DMS79 (cell line): ENCODE measurements at places on chromosomes 2 and 18.

GRCh38 chr18:25244924-25245698 is 106.9 kb downstream of the ZNF521 start:
- no peak for DNase-seq

DNA sequence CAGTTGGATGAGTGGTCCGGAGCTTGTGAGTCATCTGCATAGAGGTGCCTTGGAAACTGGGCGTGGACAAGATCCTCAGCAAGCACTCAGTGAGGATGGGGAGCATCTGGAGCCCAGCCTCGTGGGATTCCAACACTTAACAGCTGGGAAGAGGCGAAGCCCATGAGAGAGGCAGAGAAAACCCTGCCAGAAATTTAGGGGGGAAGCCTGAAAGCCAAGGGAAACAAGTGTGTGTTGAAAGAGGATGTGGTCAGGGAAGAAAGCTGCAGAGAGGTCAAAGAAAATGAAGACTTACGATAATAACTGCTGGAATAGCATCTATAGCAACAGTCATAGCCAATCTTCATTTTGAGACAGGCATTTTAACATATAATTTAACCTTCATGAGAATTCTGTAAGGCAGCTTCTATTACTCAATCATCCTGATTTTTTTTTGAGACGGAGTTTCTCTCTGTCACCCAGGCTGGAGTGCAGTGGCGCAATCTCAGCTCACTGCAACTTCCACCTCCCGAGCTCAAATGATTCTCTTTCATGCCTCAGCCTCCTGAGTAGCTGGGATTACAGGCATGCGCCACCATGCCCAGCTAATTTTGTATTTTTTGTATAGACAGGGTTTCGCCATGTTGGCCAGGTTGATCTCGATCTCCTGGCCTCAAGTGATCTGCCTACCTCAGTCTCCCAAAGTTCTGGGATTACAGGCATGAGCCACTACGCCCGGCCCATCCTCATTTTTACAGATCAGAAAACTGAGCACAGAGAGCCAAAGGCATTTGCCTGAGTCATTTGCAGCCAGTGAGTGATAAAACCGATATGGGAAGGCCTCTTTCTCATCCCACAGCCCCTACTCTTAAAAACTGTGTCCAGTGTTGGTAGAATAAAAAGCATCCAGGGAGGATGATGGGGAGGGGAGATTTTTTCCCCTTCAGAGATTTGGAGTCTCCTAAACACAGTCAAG is 214.4 kb upstream of the EPAS1 start:
- DNase-seq = no peak

GRCh38 chr2:230878599-230879188 is 14.0 kb downstream of the ITM2C start:
- DNase-seq = no peak

- no peak for DNase-seq
Measured at GRCh38 chr2:239928391-239929350, 96.5 kb downstream of the NDUFA10 start.

- DNase-seq = no peak
Measured at GRCh38 chr2:220081171-220081570, 453.7 kb downstream of the SLC4A3 start.

DNA sequence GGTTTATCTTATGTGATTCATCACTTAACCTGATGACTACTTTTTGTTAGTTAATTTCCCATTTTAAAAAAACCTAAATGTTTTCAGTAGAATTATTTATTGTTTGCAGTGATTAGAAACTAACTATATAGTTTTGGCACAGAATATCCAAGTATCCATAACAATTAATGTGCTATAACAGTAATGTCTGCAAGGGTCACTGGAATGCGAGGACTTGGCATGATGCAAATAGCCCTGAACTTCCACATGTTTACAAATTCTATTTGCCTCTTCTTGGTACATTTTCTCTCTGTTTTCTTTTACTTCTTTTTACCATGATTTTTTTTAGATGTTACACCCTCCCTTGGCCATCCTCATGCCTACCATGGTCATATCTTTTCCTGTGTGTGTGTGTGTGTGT is 49.3 kb upstream of the GALNT3 start:
- DNase-seq = no peak

GRCh38 chr2:172864182-172864581 is 128.5 kb downstream of the RAPGEF4 start:
- DNase-seq = no peak

DNA sequence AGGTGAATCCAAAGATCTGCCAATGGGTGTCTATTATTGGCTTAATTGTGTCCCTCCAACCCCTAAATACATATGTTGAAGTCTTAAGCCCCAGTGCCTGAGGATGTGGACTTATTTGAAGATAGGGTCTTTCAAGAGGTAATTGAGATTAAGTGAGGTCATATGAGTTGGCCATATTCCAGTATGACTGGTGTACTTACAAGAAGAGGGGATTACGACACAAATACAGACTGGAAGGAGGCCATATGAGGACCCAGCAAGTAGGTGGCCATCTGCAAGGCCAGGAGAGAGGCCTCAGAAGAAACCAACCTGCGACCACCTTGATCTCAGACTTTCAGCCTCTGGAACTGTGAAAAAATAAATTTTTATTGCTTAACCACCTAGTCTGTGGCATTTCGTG is 121.1 kb upstream of the FN1 start:
- DNase-seq = no peak

- DNase-seq = no peak
Measured at GRCh38 chr2:113273027-113273551, 5.6 kb downstream of the PAX8 start.

DNA sequence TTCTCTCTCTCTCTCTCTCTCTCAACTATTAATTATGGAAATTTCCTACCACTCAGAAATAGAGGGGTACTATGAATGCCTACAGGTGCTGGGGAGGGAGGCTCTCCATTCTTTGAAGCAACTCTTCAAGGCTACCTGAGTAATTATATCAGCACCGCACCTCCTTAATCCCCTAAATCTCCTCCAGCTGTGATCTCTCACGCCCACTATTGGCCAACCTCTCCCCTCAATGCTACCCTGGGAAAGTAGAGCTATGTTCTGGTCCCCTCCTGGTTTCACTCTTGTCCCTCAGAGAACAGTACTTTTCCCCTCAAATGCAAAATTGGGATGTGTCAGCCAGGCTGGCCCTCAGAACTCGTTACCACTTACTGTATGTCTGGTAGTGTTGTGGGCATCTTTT is 1.6 kb downstream of the MOCOS start:
- no peak for DNase-seq

DNA sequence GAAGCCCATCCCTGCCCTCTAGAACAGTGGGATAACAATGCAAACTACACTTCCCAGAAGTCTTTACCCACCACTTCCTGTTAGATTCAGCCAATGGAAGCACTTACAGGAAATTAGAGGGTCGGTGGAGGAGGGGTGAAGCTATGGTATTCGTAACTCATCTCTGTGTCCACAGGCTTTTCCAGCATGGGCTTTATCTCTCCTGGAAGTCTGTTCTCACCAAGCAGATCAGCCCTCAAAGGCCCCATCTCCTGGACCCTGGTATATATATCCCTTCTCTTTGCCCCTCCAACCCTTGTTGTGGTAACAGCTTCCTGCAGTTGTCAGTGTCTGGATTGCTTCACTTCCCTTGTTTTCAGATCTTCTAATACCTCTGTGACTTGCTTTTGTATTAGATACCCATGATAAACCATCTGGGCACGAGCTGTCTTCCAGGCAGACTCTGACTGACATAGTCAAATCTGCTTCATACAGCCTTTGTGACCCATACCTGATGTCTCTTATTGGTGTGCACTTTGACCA is 475.0 kb upstream of the POU3F3 start:
- no peak for DNase-seq
